ENCODE measurements at places on chromosomes 5 and 9.

GRCh38 chr5:81856948-81857928 is 106.3 kb upstream of the SSBP2 start:
- no peak for DNase-seq

DNA sequence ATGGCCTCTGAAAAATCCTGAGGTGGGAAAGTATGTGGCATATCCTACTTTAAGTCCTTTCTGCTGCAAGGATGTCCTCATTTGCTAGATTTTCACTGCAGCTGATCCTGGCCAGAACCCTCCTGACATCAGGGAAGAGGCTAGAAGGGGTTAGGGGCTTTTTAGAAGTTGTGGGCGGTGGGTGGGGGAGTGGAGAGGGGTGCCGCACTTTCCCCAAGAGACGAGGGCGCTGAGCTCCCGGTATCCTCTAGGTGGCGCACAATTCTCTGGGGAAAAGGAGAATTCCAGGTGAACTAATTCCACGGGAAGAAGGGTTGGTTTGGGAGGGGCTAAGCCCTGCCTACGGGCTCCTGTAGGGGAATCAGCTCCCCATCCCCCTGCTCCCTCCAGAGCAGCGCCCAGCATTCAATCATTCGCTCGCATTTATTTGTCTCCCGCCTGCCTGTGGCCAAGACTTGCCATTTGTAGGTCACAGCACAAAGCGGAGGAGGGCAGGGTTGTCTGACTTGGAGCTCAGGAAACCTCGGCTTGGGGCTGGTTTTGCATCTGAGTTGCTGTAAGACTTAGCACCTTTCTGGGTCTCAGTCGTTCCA is 42.9 kb upstream of the HAND1 start:
- no peak for DNase-seq

GRCh38 chr9:27818348-27818747 is 245.1 kb upstream of the C9orf72 start:
- no peak for DNase-seq

GRCh38 chr5:54187694-54188093 is 122.7 kb downstream of the ARL15 start:
- no peak for DNase-seq
